ENCODE measurements at places on chromosomes 6 and 20.

DNA sequence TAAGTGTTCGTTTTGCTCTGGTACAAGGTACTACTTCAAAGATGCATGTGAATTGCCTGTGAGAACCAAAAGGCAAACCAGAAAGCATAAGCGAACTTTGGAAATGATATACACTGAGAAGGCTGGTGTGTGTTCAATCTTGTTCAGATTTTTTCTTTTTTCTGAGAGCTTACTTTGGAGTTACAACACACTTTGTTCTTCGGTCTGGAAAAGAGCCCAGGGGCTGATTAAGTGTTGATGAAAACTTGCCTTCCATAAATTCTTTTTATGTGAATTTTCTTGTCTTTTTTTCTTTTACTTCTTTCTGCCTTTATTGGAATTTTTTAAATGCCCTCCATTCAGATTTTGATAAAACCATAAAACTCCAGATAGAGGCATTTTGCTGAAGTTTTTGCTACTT lies 395.1 kb upstream of the SASH1 start:
- DNase-seq = no peak

GRCh38 chr20:5727018-5727515 lies 23.1 kb upstream of the SHLD1 start:
- DNase-seq = no peak

GRCh38 chr6:445571-446417 lies 54.2 kb downstream of the IRF4 start:
- no peak for DNase-seq

- DNase-seq = no peak
Observed at GRCh38 chr20:9329355-9330101, 184.9 kb upstream of the LAMP5 start.

DNA sequence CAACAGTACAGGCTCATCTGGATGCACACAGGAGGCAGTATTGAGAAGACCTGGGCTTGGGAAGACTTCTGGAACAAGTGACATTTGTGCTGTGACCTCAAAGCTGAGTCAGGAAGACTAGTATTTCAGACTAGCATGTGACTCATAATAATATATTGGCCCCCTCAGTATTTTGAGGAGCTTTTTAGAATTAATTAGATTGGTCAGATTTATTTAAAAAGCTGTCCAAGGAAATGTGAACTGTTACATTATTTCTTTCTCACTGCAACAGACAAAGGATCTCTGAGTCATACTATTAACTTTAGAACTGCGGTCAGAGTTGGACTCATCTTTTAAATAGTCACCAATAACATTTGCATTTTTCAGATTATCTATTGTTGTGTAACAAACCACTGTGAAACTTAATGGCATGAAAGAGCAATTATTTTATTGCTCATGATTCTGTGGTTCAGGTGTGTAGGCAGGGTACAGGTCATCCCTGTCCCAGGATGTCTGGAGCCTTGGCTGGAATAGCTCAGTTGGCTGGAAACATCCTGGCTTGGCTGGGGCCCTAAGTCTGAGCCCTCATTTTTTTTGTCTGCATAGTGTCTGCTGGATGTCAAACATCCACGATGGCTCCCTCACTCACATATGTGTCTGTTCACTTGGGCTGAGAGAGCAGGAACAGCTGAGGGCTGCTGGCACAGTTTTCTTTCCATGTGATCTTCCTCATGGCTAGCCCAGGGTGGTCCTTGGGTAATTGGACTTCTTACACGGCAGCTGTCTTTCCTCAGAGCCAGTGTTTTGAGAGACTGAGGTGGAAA lies 46.9 kb downstream of the MAP3K4 start:
- no peak for DNase-seq
